Stimulated activated CD4-positive, alpha-beta T cell treated with anti-CD3 and anti-CD28 coated beads, Interleukin-1b, Interleukin-23, amount 100 ng/mL, for 24 hours (primary cell): ENCODE measurements at places on chromosomes 2 and 18.

DNA sequence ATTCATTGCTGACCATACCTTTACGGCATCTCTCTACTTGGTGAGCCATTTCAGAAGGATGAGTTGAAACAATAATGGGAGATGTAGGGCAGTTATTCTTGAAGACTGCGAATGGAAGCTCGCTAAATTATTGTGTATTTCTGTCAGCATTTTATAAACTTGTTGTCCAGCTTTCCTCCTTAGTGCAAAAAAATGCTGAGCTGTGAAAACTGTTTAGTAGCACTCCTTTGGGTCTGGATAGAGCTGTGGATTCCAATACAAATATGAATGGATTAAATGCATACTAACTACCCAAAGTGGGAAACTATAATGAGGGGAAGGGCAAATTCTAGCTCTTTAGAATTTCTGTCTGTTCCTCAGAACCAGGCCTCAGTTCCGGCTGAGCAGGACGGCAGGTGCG, 461.6 kb downstream of the TXNL1 start:
- no peak for DNase-seq

GRCh38 chr2:121298476-121298875, 13.5 kb upstream of the TFCP2L1 start:
- DNase-seq, result no peak

GRCh38 chr18:12598181-12598930, 59.6 kb downstream of the SPIRE1 start:
- no peak for DNase-seq

GRCh38 chr2:98445177-98445682, 572 bp downstream of the INPP4A start:
- no peak for DNase-seq

GRCh38 chr2:217934321-217935131, 68.3 kb downstream of the TNS1 start:
- DNase-seq, result no peak

DNA sequence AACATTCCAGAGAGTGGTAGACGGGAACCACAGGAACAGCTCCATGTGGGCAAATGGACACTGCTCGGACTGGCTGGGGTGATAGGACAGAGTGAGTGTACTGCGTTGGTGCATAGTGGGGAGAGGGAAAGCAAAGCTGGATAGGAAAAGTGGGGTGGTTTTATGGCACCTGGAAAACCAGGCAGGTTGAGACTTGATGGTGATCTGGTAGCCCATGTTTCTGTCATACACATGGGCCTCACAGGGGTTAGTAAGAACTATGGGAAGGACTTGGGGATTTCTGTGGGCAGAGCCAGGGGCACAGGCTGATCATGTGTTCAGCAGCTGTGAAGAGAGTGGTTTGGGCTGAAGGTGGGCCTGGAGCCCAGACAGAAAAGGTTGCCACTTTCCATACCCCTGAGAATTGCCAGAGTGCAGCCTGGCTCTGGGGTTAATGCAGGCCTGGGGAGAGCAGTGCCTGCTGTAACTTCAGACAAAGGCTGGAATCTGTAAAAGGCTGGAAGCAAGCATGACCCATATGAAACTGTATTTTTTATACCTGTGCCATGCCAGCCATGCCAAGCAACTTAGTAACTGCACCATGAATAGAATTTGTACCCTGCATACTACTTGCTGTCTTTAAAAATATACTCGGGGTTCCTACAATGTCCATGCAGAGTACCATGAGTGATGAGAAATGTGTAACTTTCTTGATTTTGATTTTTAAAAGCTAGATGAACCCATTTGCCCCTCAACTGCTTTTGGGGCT, 41.9 kb downstream of the RPIA start:
- no peak for DNase-seq

DNA sequence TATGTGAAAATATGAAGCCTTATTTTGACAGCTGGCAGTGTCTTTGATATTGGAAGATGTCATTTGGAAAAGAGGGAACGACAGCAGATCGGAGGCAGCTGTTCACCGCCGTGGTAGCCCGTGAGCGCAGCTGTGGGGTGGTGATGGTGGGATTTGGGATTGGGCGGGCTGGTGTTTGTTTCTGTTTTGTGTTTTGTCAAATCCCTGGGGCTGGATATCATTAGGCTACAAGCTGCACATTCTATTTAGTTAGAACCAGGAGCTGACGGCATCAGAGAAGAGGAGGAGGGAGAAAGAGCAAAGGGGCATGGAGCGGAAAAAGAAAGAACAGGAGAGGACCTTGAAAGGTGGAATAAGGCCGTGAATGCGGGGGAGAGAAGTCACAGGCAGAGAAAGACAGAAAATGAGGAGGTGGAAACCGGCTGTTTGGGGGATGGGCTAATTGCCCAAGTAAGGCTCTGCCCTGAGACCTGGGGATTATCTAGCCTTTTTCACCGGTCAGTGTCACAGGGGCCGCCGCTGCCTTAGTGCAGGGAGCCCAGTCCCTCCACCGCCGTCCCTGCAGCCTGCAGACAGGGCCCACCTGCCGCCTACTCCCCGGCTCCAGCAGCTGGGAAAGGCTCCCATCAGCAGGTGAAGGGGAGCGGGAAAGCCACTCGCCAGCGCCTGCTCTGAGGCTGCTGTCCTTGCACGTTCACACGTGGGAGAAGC, 88.0 kb downstream of the ZCCHC2 start:
- DNase-seq, result no peak

DNA sequence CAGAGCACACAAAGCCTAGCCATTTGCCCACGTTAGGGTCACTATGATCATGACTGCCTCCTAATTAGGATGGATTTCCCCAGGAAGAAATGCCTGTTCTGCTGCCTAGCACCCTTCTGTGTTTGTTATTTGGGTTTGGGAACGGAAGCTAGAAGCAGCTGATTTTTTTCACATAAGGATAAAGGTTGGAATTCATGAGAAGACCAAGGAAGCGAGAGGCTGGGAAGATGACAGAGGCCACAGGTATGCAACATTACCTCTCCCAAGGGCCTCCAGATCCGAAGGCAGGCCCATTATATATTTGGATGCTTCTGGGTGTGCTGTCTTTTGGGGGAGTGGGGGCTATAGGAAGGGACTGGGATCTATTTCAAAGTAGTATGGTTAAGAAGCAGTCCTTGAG, 204.7 kb downstream of the FBXO15 start:
- DNase-seq, result no peak

DNA sequence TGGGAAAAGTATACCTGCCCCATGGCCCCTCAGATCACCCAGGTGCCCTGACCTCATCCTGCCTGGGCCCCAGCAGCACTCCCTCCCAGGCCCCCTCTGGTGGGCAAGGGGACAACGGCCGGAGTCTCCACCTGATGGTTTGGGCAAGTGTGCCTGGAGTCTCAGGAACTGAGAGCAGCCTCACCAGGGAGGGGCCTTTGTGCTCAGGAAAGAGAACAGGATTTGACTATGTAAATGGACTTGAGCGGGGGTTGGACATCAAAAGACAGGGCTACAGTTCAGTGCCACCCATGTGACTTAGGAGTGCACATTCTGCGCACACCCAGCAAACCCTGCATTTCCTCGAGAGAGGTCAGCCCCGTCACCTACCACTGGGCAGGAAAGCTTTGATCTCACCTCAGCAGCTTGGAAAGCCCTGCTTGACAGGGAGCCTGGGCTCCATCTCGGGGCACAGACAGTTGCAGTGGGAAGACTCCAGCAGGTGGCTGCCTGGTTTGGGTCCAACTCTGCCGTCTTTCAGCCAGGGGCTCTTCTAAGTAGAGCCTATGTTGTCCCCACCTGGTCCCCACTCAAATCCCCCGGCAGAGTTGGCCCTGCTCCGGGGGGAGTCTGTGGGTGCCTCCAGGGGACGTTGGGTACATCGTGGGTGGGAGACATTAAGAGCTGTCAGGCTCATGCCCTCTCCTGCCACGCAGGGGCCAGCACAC, 3.3 kb downstream of the INPP5D start:
- DNase-seq, result no peak

- DNase-seq, result no peak
Measured at GRCh38 chr18:8084160-8084559, 517.0 kb downstream of the PTPRM start.

- no peak for DNase-seq
Measured at GRCh38 chr2:7281231-7282201, 364.3 kb downstream of the RNF144A start.

- no peak for DNase-seq
Measured at GRCh38 chr18:13522256-13522655, 204.1 kb downstream of the FAM210A start.

- no peak for DNase-seq
Measured at GRCh38 chr2:190254063-190254850, 65.4 kb downstream of the HIBCH start.

DNA sequence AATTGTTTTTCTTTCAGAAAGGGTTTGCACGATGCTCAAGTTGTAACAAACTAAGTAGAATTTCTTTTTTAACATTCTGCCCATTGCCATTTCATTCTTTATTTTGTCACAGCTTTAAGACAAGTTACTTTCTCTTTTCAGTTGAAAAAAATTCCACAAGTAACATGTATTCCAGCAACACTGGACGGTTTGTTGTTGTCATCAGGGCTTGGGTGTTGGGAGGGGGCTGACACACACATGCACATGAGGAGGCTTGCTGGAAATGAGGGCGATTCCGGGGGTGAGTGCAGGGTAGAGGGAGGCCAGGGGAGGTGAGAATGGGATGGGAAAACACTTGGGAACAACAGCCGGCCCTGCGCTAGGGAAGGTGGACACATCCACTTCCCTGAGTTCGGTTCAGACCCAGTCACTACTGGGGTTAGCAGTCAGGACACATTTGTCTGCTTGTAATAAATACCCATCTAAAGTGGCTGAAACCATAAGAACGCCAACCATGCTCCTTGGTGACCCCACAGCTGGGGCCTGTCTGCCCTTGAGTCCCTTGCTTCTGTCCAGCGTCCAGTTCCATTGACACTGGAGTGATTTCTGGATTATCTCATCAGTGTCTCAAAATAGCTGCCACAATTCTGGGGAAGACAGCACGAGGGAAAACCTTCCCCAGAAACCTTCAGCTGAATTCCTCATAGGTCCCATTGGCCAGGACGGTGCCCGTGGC, 141.8 kb upstream of the BCL2L11 start:
- no peak for DNase-seq

- DNase-seq, result no peak
Measured at GRCh38 chr2:116979916-116980764, 834.4 kb upstream of the DDX18 start.

DNA sequence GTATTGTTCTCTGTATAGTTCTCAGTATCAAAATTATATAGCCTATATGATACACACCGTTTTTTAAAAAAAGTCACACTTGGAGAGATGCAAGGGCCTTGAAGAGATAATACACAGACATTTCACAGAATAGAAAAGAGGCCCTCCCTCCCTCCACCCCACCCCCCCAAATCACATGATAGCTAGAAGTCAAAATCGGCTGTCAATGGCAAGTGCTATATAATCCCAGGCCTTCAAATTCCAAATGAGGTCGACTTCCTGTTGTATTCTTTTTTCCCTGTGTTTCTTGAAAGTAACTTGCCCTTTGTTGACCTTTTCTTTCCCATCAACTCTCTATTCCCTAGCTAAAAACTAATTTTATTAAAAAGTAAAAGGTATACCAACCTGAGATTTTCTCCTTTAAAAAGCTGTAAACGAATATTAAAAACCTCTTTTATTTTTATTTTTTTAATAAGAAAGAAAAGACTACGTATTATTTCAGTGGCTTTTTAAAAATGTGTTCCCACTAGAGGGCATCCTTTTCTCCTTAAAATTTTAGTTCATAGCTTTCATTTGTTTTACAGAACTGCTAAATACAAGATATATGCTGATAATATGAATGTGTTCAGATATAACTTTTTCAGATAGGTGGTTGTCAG, 46.6 kb downstream of the KCMF1 start:
- DNase-seq, result no peak

DNA sequence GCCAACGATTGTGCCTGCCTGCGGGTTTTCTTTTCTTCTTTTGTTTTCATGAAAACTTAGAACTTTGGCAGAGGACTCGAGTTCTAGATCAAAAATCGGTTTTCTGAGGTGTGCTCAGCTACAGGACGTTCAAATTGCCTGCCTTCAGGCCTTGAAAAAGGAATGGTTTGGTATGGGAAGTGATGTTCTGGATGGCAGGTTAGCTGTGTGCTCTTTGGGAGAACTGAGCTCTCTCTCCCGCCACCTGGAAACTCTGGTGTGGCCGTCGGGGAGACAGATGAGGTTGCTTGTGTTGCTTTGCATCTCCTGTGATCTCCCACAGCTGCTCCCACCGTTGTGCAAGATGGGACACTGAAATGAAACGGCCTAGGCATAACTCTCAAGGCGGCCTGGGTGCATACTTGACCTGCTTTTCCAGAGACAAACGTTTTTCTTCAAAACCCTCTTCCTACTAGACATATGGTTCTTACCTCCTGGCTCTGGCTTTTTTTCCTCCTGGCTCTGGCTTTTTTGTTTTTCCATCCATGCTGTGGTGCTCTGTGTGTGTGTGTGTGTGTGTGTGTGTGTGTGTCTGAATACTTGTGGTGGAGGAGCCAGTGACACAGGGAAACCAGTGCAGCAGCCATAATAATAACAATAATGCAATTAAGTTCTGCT, 2.0 kb downstream of the FMNL2 start:
- no peak for DNase-seq

- no peak for DNase-seq
Measured at GRCh38 chr2:221716426-221717303, 144.6 kb upstream of the EPHA4 start.

DNA sequence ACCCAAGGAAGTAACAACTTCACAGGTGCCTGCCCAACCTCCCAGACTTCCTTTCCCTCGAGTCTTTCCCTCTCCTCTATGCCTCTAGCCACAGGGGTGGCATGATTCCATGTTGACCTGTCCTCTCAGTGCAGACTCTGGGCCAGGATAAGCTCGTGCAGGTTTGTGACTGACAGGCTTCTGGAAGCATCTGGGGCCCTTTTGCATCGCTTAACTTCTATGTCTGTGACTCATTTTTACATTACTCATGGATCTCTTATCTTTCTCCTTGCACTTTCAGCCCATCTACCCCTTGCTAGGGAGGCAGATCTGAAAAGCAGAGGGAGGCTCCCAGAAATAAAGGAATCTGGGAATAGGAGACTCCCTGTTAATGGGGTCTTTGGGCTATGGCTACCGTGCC, 98.5 kb upstream of the RIOK3 start:
- no peak for DNase-seq

DNA sequence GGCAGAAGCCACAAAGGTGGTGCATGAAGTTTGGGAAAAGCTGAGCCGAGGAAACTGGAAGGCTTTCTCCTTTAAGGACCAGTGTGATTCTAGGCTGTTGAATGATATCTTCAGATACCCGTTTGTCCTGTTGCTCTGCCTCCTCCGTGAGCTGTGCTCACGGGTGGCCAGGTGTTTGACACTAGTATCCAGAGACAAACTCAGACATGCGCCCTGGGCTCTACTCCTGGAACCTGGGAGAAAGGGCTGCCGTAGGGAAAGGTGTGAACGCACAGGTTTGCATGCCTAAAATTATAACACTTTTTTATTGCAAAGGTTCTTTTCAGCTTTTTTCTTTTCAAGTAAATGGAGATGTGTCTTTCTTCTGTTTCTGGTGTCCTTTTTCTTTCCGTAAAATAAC, 81.6 kb downstream of the AGAP1 start:
- no peak for DNase-seq
